ENCODE measurements at places on chromosomes 13 and 19.
A peak's percentile ranks its signal among the peaks of the same experiment; 100 is the strongest.

DNA sequence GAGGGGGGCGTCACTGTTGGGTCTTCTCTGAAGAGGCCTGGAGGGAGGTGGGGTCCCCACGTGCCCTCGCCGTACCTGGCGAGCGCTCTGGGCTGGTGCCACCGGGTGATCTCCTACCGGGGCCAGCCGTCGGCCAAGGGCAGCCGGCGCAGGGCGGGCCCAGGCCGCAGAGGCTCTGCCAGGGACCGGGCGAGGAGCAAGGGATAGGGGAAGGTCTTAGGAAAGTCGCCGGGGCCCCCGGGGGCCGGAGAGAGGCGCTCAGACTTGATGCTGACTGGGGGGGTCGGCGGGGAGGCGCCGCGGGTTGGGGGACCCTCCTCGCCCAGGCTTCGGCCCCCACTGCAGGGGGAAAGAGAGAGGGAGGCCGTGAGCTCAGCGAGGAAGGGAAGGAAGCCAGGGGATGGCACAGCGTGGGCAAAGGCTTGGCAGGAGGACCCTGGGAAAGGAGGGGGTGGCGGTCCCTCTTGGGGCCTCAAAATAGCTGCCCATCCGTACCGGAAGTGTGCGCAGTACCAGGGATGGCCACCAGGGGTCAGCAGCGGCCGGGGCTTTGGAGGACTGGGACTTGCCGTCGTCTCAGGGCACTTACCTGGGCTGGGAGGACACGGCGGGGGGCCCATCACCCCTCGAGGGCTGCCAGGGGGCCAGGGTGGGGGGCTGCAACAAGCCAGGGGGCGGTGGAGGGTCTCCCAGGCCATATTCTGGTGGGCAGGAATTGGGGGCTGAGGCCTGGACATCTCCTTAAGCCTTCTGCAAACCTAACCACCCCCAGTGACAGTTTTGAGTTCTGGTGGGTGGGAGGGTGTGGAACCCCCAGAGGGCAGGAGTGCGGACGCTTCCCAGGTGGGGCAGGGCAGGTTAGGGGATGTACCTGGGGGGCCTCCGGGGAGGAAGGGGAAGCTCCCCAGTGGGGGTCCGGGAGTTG lies 7.7 kb upstream of the TMEM161A start:
- DNase-seq: no peak

GRCh38 chr13:30204564-30204963 lies 102.8 kb downstream of the KATNAL1 start:
- no peak for DNase-seq

DNA sequence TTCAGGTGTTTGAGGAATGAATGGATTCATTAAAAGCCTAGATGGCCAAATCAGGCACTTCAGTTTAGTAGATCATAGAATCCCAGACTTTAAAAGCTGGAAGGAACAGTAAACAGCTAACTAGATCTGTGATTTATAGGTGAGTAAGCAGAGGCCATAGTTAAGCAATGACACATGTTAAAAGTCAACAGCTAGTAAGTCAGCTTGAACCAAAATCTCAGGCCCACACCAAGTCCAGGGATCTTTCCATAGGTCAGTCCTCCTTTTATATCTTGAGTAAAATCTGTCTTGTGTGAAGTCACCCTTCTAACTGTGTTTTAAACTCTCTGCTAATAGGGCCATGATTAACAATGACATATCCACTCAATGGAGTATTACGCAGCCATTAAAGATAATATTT lies 275.5 kb upstream of the SOX21 start:
- no peak for DNase-seq

- DNase-seq: no peak
Observed at GRCh38 chr19:45863840-45864628, at the start of gene FOXA3. Gene FOXA3 (plus strand): TSS chr19:45864326. CDS start chr19:45864457, 131 bp downstream.

DNA sequence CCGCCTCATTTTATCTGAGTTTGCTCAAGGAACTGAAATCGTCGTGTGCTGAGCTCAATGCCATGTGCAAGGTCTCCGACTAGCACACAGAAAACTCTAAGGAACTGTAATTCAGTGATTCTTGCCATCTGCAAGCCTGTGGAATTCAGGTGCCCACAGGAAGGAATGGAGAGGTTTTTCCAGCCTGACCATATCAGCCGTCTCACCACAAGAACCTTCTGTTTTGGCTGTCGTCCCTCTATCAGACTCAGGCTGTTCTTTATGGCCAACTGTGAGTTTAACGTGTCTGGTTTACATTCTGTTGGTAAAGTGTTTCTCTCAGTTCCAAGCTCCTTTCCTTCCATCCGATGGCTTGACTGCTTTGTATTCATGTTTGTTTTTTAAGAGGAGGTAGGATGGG lies 293.5 kb downstream of the SPRY2 start:
- DNase-seq: no peak

GRCh38 chr13:79119578-79120107 lies 286.4 kb downstream of the RBM26 start:
- no peak for DNase-seq

- DNase-seq: no peak
Observed at GRCh38 chr19:900302-901111, 7.2 kb downstream of the RNU6-9 start.

DNA sequence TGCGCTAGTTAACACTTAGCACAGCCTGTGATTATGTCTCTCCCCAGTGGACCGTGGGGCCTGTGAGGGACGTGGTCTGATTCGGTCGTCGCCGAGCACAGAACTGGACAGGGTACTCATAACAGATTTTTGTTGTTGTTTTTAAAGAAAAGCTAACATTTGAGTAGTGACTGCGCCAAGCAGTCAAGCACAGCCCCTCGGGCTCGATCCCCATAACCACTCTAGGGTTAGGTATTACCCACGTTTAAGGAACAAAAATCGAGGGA lies 805 bp upstream of the PTOV1 start:
- DNase-seq: no peak

DNA sequence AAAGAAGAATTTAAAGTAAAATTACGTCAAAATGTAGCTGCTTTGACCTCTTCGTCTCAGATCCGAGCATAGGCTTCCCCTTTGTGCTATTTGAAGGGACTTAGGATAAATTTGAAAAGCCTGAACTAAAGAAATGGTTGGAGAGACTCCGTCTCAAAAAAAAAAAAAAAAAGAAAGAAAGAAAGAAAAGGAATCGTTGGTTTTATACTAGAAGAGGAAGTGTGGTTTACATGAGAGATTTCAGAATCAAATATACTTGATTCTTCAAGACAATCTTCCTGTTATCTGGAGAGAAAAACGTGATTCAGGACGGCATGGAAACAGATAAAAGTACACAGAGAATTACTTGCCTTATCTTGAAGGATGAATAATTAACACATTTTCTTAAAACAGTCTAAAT lies 474 bp upstream of the ZNF780B start:
- DNase-seq: no peak

GRCh38 chr13:89401264-89401675 lies 1730.1 kb downstream of the SLITRK5 start:
- peak; percentile 44 for DNase-seq

DNA sequence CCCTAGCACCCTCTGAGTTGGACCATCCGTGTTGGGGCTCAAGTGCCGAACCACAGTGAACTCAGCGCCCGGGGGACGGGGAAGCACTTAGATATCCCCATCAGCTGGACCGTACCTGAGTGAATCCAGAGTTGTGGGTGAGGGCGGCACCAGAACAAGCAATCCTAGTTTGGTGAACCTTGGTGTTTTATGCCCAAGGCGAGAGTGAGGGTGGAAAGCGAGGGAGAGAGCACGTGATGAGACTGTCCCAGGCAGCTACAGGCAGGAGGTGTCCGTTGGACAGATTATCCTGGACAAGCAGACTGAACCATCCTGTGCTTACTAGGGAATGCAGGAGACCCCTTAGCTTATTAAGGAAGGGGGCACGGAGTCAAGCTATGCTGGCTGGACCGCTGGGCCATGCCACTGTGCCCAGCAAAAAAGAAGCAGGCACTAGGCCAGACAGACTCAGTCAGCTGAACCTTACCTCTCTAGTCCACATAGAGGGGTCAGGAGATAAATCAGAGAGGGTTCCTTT lies 596 bp downstream of the GET3 start:
- no peak for DNase-seq

DNA sequence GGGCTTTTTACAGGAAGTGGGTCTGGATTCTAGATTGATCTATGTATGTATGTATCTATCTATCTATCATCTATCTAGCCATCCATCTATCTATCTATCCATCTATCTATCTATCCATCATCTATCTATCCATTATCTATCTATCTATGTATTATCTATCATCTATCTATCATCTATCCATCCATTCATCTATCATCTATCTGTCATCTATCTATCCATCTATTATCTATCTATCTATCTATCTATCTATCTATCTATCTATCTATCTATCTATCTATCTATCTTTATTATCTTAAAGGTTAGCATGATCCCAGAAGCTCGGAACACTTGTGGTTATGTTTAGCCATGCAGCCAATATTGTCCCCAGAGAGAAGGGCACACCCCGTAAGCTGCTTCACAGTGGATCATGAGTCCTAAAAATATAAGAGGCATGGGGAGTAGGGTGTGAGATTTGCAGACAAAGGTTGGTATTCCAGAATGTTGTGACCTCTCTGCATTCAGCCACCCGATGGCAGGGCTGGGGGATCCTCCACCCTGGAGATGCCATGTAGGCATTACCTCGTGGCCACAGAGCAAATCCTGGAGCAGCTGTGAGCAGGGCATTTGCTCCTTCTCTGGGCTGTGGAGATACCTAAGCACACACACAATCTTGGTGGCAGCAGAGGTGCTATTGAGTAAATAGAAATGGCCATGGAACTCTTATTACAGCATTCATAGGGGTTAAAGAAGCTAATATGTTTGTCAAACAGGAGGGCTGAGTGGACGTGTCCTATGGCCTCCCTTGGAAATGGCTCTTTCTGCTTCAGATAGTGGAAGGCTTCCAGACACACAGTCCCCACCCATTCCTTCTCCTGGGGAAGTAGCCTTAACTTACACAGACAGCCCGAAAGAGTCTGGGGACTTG lies 310.0 kb upstream of the TSHZ3 start:
- DNase-seq: no peak

DNA sequence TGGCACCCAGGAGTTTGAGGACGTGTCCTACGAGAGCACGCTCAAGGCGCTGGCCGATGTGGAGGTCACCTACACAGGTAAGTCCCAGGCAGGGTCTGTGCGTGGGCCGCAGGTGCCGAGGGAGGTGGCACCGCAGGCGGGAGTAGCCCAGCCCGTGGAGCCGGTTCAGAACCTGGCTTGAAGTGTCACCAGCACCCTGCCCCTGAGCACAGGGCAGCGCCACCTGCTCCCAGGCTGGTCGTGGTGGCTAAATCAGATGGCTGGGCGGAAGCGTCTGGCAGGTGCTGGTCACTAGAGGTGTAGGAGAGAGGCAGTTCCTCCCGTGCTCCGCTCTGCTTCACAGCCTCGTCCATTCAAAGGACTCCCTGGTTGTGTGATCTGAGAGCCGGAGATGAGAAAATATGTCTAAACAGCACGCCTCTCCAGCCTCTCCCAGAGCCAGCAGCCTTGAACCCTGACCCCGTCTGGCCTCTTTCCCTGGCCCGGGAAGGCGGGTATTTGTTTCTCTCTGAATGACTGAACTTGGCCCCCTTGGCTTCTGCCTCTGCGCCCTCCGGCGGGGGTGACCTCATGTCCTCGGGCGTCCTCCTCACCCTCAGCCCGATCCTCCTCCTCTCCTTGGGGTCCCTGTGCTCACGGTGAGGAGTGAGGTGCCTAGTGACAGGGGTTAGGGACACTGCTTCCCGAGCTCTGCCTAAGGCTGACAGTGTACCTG lies 5.4 kb downstream of the THOP1 start:
- no peak for DNase-seq

- no peak for DNase-seq
Observed at GRCh38 chr19:16117594-16118033, 5.9 kb downstream of the RAB8A start.

GRCh38 chr13:30725326-30726085 lies 9.8 kb upstream of the ALOX5AP start:
- peak; percentile 71 for DNase-seq

- no peak for DNase-seq
Observed at GRCh38 chr13:20043207-20043925, 84.8 kb downstream of the ZMYM2 start.

- no peak for DNase-seq
Observed at GRCh38 chr19:50067575-50067974, 41.8 kb downstream of the ZNF473 start.

DNA sequence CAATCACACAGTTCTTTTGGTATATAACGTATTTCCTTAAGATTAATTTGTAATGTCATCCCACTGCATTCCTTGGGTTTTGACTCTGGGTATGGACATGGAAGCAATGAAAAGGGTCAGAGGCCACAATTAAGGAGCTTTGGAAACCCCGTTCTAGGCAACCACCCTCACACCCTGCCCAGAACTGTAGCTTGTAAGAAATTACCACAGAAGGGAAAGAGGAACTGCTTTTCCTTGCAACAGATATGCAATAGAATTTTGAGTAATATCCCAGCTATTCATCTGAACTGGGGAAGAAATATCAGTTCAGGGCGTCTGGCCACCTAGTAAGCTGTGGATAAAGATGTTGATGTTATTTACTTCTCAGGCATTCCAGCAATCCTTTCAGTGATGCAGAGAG lies 985 bp upstream of the CLC start:
- DNase-seq: no peak

DNA sequence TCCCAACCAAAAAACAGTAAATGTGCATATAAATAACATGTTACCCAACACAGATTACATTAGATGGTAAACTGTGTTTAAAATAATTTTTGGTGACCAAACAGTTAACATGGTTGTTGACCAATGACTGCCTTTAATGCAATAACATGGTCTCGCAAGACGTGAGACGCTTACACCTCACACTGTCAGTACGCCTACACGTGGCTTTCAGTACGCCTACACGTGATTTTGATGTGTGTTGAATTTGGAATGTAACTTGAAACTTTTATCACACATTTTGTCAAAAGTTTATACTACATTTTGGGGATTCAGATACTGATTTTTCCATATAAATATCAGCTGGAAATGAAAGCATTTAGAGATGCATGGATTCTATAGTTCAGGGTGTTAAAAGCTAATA lies 32.0 kb downstream of the SLC7A9 start:
- no peak for DNase-seq
